ENCODE measurements at places on chromosomes 13 and 19.

DNA sequence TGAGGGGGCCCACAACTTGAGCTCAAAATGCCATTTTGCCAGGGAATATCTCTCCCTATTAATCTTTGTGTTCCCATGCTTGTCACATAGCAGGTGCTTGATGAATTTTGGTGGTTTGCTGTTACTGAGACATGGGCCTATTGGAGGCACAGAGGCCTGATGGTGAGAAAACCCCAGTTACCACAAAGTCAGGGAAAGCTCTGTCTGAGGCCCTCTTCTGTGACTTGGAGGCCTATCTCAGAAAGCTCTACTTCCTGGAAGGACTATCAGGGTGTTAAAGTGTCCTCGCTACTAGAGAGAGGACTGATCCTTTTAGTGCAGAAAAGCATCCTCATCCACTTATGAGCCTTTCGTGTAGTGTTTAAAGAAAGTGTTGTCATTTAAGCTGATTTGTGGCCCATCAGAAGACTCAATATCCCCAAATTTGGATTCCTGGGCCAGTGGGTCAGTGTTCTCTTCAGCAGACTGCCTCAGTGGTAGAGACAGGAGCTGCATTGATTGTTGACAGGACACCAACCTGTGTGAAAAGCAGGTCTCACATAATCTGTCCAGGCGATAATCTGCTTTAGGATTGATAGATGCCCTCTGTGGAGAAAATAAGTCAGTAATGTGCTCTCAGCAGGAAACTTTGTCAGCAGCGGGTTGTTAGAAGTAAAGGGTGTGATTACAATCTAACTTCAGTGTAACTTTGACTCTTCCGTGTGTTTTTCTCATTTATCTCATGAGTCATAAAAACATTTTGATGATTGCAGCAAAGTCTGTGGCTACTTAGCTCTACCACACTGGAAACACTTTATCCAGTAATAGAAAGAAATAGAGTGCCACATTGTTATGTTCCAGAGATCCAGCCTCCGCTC lies 121.0 kb downstream of the AKAP11 start:
- DNase-seq, result no peak

- peak; percentile 46 for DNase-seq
Observed at GRCh38 chr13:42215578-42216421, 56.2 kb upstream of the AKAP11 start.

GRCh38 chr13:43792076-43792881 lies 5.5 kb upstream of the ENOX1 start:
- DNase-seq, result peak; percentile 45

- DNase-seq, result no peak
Observed at GRCh38 chr13:27151798-27152599, 19.6 kb downstream of the USP12 start.

DNA sequence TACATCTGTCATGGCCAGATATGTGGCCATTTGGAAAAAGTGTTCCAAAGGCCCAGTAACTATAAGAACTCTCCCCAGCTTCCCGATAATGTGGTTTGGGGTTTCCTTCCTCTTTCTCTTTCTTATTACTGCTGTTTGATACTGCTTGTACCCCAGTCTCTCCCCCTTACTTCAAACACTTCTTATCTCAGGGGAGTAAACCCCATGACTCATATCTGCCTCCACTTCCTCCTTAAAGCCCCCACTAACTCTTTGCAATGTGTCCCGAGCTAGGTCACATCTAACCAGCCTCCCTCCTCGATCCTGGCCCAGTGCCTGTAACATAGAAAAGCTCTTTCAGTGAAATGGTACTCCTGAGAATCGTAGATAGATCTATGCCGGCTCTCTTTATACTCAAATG lies 82.4 kb upstream of the STARD13 start:
- DNase-seq, result no peak

GRCh38 chr19:49255674-49256073 lies 69.3 kb downstream of the SLC6A16 start:
- no peak for DNase-seq

DNA sequence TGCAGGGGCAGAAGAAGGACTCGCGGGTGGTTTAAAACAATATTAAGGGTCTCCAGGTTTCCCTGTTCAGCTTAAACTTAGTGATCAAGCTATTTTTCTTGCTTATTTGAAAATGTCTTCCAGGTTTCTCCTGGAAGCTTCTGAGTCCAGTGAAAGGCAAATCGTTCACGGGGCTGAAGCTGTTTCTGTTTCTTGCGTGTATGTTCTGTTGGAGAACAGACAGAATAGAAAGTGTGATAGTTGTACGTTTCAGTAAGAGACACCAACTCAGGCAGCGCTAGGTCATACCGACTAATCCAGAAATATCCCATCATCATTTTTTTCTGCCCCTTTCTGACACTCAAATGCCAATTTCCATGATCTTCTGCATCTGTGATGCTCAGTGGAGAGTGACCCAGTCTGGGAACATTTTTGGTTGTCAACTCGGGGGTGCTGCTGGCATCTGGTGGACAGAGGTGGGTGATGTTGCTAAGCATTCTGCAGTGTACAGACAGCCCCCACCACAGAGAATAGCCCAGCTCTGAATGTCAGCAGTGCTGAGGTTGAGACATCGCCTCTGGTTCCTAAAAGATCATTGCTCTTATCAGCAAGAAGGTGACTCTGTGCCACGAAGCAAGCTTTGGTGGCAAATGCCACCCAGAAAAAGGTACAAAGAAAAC lies 4.3 kb downstream of the KLF2 start:
- peak; percentile 54 for DNase-seq

DNA sequence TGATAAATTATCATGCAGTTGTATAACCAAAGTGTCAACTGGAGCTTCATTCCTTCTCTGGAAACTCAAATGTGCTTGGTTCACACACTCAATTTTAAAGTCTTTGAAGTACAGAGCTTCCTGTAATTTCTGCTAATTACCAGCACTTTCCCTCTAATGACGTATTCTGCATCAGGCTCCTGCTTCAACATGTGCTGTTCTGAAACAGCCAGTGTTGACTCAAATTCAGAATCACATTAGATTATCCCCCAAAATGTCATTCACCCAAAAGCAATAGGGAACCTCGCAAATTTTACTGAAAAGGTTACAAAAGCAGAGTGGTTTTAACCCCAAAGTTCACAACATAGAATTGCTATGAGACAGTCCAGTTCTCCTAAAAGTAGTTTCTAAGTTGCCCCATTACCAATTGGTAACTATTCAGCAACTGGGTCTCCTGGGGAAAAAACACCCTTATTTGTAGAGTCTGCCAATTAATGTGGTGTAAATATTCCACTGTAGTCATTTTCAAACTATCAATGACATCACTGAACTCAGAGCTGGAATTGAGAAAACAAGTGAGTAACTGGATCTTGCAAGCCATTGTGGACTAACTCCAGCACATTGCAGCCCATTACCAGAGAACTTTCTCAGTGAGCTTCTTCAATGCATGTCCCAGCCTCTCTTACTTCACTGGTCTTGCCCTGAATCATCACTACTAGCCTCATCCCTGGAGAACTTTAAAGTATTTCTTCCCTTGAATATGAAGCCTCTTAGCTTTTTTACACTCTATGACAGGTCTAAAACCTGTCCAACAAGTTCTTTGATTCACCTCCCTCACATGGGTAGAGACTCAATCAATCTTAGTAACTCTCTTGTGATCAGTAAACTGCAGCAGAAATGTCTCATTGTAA lies 955.4 kb downstream of the EFNB2 start:
- DNase-seq, result no peak

DNA sequence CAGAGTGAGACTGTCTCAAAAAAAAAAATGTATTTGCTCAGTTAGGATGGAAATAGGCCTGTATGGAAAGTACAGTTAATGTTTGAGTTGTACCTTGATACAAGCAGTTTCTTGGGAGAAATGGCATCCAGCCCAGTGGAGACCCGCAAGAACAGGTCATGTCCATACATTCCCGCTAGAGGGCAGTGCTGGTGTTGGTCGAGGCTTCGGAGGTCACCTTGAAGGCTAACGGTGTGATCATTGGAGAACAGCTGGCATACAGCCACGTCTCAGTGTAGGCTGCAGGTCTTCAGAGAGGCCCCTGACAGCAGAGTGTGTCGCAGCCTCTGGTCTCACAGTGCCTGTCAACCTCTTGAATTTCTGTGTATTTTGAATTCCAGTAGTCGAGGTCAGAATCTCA lies 7.5 kb downstream of the ZNF610 start:
- peak; percentile 26 for DNase-seq

GRCh38 chr19:19403373-19403901 lies 2.0 kb upstream of the GATAD2A start:
- DNase-seq, result peak; percentile 64

DNA sequence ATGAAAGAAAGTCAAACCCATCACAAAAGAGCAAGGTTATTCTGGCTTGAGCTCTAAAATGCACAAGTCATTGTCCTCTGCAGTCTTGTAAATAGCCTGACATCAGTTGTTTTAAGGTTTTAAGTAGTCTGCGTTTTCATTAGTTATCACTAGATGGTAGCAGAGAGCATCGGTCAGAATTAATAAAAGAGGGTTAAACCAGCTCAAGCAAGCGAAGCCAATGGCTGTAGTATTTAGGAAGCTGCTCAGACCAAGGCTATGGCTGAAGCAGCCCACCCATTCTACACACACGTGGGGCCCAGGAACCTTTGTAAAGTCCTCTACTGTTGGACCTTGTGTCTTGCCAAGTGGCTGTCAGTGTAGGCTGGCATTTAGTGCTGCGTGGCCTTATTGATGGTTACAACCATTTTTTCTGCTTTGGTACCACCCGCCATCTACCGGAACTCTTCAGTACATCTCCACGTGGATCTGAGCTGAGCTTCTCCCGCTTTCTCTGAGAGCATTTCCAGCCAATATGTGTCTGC lies 13.3 kb upstream of the ZNF57 start:
- DNase-seq, result peak; percentile 56

DNA sequence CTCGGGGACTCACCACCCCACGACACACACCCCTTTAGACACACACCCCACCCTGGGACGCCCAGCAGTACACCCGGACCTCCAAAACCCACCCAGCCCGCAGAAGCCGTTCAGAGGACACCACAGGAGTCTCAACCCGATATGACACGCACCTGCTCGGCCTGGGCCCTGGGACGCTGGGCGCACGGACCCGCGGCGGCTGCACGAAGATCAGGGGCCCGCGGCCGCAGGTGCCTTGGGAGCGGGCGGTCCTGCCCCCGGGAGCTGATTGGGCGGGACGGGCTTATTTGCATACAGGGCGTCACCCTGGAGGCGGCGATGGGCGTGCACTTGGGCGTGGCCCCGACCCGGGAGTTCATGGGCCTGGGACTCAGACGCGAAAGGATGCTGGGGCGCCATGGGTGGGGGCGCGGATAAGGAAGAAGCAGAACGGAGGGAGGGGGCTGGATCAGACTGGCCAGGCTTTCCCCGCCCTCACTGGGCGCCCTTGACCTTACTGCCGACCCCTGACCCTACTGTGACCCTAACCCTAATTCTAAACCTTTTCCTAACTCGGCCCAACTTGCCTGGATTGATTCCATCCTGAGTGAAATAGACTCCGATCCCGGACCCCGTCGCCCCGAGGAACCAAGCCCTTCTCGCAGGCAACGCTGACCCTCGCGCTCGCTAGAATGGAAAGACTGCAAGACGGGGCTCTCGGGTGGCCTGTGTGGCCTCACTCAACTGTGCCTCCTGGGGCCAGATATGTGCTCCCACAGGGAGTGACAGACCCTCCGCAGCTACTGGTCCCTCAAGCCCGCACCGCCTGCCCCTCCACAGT lies at the start of gene MEF2B:
Gene MEF2B (minus strand): TSS at position 211 of the 820 bp plus-strand sequence. CDS start 19,528 bp downstream, outside the sequence.
- DNase-seq, result peak; percentile 56

GRCh38 chr19:11489378-11489777 lies 8.5 kb upstream of the ELAVL3 start:
- no peak for DNase-seq
